ENCODE measurements at places on chromosomes 12 and 14. TPM values are rescaled to one million over a fixed set of nuclear protein-coding genes. Genes with fewer than 3 reads are reported as not detected.

Gene SLC7A8
- total RNA-seq: 14.5 TPM

Gene AVPR1A
- total RNA-seq: 0.95 TPM

Gene GPX2
- total RNA-seq: 292 TPM

Gene KRT79
- total RNA-seq: not detected

Gene TMEM233
- total RNA-seq: not detected

Gene NOXRED1
- 0.68 TPM for total RNA-seq

Gene SOAT2
- total RNA-seq: 0.41 TPM

Gene OR6C2
- not detected for total RNA-seq

Data from transverse colon (tissue), 4 donors.